Right hindlimb (tissue), 1 donor: ENCODE measurements at places on chromosomes 7 and 10.

DNA sequence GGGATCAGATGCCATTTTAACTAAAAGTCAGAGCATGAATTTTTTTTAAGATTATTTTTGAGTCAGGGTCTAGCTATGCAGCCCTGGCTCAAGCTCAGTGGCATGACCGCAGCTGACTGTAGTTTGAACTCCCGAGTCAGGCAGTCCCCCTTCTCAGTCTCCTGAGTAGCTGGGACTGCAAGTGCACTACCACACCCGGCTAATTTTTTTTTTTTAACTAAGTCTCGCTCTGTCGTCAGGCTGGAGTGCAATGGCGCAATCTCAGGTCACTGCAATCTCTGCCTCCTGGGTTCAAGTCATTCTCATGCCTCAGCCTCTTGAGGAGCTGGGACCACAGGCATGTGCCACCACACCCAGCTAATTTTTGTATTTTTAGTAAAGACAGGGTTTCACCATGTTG lies 7.8 kb downstream of the TAS2R41 start:
- no peak for DNase-seq

DNA sequence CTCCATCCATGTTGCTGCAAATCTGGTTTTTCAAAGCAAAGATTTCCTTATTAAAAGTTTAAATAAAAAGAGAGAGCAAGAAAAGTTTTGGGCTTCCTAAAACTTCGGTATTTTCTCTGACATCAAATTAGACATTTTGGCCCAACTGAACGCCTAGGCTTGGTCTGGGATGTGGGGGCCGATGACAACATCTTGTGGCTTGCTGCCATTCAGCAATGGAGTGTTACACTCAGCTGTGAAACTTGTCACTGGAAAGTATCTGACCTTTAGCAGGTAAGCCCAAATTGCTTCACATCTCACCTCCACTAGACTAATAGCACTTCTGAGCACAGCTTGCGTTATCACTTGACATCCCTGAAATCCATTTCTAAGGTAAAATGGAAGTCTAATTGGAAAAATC lies 320.6 kb downstream of the GATA3 start:
- no peak for DNase-seq

DNA sequence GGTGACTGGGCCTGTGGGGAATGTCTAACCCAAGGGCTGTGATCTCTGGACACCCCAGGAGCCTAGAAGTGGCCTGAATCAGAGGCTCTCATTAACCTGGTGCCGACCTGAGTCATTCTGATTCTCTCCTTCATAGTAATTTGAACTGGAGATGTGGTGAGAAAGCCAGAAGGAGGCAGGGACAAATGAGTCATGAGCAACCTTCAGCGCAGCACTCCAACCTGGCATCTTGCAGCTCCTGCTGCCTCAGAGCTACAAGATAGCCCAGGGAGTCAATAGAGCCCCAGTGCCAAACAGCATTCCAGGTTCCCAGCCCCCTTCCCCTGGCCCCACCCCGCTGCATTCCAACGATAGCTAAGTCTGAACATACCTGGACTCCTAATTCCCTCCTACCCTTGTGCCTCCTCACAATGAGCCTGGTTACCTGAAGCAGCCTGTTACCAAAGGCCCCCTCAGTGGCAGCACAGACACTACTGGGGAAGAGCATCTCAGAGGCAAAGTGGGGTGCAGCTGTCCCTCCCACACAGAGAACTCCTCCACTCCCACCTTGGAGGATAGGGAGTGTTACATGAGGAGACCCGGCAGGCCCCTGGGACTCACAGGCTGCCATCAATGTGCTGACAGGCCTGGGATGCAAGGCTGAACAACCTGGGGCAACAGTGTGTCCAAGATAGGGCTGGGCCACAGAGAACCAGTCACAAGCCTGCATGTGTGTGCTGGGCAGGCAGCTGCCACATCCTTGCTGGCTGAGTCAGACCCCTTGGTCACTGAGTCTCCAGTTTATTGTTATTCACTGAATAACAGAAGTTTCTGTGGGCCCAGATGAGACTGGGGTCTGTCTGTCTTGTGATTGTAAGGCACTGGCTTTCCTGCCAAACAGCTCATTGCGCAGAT lies 76.8 kb upstream of the LEP start:
- DNase-seq = no peak

DNA sequence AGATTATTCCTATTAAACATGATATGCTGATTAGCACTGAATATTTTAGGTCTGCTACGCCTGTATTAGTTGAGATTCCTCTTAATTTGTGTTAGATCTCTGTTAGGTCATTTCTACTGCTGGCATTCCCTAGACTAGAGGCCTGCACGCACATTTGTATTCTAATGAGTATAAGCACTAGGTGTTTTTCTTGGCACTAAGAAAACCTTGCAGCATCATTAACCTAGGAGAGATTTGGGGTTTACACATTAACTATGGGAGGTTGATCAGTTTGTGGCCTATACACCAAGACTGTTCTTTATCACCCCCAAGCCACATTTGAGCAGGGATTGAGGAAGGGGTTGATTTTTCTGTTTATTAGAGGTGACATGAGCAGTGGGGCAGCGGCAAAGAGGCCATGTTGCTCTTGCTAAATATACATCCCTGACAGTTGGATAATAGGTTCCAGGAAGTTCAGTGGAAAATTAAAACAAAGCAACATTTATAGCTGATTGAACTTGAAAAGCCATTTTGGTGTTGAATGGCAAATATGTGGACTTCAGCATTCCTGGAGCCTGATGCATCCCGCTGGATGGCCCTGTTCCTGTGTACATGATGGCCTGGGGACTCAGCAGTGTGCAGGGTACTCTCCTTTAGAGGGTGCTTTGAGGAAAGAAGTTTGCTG lies 65.2 kb downstream of the GBF1 start:
- DNase-seq = no peak

- DNase-seq = no peak
These were observed 178.7 kb upstream of the PRSS58 start for GRCh38 chr7:142436601-142437000.

GRCh38 chr7:22765609-22766008 lies 38.6 kb downstream of the IL6 start:
- DNase-seq = no peak
